Stimulated activated CD4-positive, alpha-beta T cell treated with anti-CD3 and anti-CD28 coated beads, Interleukin-12 subunit alpha, Interleukin-12 subunit beta, amount 100 ng/mL, for 4 hours (primary cell): ENCODE measurements at places on chromosomes 13 and 19.
A peak's percentile ranks its signal among the peaks of the same experiment; 100 is the strongest.

DNA sequence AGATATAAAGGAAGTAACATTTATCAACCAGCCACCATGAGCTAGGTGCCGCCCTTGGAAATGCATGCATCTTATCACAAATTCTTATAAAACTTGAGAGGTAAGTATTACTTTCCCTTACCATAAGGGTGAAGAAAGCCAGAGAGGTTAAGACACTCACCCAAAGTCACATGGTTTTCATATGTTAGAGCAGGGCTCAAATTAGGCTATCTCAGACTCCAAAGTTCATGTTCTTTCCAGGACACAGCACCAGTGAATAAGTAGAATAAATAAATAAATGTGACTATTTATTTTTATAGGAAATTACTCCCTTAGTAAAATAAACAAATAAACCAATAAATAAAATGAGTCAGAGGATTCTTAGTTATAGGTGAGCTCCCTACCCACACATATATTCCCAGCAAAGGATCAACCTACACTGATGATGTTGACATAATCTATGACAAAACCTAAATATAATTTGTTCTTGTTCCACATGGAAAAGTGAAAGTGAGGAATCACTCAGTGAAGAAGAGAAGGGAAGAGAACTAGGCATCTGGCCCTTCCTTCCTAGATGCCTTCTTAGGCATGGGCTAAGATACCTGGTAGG is 27.2 kb downstream of the SPRY2 start:
- no peak for DNase-seq

DNA sequence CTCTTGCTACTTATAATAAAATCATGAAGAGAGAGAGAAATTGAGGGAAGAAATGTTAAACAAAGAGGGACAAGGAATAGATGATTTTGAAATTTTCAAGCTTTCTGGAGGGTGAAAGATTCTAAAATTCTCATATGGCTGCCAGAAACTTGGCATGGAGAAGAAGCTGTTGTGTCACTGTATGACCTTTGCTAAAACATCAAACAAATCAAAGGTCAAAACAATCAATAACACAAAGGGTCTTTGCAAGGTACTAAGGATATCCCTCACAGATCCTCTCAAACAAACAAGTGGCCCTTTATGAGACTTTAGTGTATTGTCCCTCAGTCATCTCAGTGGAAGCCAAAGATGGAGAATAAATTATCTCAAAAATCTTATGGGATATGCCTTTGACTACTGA is 1039.2 kb upstream of the MIR17HG start:
- DNase-seq, result no peak

DNA sequence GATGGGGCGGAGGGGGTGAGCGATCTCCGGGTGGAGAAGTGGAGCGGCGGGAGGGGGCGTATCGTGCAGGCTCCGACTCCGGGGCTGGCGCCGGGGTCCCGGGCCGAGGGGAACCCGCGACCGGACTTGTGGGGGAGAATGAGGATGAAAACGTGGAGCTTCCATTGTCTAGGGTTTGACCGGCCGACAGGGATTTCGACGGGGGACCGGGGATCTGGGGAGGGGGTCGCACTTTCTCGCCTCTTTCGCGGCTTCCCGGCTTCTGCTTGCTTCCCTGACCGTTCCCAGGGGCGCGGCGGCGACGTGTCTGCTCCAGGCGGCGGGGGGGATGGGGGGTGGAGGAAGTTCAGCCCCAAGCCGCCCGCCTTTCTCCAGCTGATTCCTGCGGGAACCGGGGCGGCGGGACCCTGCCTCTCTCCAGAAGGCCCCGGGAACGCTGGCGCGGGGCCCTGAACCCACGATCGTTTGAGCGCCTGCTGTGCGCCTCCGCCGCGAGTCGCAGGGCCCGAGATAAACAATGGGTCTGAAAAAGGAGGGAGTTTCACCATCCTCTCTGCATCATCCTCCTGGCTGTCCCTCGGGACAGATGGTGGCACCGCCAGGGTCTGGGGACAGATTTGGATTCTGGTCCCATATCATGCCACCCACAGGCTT is 790 bp downstream of the TPM4 start:
- DNase-seq, result no peak

DNA sequence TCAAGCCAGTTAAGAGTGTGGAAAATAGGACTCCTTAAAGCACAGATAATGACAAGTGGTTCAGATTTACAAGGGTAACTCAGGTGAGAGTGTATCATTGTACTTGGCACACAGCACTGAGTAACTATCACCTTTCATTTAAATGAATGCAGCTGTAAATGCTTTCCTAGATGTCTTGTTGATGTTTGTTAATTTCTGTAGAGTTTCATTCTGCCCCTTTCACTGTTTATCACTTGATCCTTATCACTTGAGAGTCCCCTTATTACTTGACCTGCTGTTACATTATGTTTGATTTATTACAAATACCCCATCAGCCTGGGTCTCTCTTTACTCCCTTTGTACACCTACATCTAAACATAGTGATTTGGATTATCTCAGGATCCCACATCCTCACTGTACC is 38.1 kb upstream of the ZNF527 start:
- DNase-seq, result no peak

- DNase-seq, result no peak
These were observed 157.4 kb downstream of the MZT1 start for GRCh38 chr13:72570019-72570418.

GRCh38 chr13:52454459-52454819 is 839 bp upstream of the CKAP2 start:
- DNase-seq, result no peak

DNA sequence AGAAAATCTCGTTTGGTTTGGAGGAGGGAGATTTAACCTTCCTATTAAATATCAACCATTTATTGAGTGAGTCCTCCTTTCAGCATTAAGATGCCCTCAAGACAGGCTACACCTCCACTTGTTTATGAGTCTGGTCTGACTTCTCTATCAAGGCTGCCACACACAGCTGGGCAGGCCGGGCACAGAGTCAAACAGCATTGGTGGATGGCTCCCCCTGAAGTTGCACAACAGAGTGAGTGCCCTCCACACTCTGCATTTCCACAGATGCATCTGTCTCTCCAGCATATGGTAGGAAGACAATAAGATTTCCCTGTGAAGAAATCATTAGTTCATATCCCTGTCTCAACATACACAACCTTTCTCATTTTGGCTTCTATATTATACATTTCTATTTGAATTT is 31.4 kb downstream of the PHF11 start:
- no peak for DNase-seq

DNA sequence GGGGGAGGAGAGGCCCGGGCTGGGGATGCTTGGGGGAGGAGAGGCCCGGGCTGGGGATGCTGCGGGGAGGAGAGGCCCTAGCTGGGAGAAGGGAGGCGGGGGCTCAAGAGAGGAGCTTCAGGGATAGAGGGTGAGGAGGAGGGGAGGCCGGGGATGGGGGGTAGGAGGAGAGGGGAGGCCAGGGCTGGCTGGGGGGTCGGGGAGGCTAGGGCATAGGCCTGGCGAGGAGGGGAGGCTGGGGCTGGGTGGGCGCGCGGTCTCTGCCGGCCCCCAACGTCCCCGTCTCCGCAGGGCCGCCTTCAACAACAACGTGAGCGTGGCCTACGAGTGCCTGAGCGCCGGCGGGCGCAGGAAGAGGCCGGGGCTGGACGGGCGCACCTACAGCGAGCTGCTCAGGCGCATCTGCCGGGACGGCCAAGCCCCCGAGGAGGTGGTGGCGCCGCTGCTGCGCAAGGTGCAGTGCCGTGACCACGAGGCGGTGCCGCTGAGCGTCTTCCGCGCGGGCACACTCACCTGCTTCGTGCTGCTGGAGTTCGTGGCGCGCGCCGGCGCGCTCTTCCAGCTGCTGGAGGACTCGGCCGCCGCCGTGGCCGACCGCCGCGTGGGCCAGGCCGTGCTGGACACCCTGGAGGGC is 11.4 kb downstream of the TPGS1 start:
- DNase-seq, result peak; percentile 63

GRCh38 chr19:33551676-33552075 is 30.1 kb upstream of the PEPD start:
- no peak for DNase-seq

- DNase-seq, result no peak
These were observed 16.6 kb downstream of the ADAT3 start for GRCh38 chr19:1921825-1922224.

DNA sequence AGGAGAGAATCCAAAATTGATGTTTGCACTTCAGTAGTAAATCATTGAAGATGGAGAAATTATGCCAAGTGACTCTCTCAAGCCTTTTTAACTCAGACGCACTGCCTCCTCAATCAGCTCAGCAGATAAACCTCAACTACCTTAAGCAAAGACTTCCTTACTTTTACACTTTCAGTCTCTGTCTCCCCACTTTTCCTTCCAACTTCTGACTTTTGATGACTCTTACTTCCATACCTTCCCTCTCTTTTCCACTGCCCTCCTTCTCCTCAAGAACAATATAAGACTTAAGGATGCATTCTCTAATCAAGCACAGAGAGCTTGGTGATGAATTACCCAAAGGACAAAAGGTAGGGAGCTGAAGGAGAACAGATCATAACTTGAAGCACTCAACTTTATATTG is 4.8 kb upstream of the DACH1 start:
- DNase-seq, result no peak

GRCh38 chr13:75103976-75104375 is 378.0 kb downstream of the TBC1D4 start:
- no peak for DNase-seq

GRCh38 chr19:10113964-10114650 is 2.6 kb downstream of the P2RY11 start:
- DNase-seq, result peak; percentile 30

- peak; percentile 71 for DNase-seq
These were observed 2.3 kb upstream of the LCP1 start for GRCh38 chr13:46184277-46184699.

GRCh38 chr13:38617936-38618335 is 68.9 kb upstream of the FREM2 start:
- no peak for DNase-seq

DNA sequence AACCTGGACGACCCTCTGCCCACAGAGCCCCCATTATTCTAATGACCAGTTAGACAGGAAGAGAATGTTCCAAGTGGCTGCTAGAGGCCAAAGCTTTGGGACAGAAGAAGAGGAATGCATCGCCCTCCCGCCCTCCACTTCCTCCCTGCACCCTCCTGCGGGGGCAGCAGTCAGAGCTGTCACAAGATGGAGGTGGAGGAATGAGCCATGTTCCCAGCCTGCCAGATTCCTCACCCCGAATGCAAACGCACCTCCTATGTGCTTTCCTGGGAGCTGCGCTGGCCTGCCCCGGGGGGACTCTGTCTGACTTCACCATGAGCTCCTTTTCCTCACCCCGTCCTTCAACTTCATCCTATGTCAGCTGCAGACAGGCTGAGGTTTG is 1.7 kb downstream of the YJEFN3 start:
- DNase-seq, result no peak

- DNase-seq, result no peak
These were observed 30.5 kb downstream of the MTRF1 start for GRCh38 chr13:41232578-41233480.

- DNase-seq, result no peak
These were observed 14.0 kb upstream of the TOMM40 start for GRCh38 chr19:44876930-44877535.

DNA sequence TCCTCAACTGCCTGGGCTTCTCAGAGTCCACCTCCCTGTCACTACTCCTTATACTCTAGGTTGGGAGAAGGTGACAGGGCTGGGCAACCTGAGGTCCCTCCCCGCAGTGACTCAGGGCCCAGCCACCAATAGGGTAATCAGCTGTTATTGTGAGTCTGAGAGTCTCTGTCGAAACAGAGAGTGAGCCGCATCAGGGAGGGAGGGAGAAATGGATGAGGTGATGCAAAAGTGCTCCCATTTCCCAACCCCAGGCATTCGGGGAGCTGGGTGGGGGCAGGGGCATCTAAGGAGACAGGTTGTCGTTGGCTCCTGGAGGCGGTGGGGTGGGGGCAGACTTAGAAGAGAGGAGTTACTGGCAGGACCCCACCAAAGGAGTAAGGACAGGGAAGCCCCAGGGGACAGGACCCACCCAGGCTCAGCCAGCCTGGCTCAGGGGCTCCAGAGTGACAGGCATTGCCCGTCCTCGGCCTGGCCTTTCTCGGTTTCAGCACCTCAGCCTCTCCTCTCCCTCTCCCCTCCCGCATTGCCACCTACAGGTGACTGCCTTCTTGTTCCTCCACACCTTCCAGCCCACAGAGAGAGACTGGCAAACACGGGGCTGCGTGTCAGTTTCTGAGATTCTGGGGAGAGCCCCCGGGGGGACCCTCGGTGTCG is at the start of gene DMKN:
Gene DMKN (minus strand): TSS at position 22 of the 654 bp plus-strand sequence. CDS start 174 bp downstream, outside the sequence.
- no peak for DNase-seq

DNA sequence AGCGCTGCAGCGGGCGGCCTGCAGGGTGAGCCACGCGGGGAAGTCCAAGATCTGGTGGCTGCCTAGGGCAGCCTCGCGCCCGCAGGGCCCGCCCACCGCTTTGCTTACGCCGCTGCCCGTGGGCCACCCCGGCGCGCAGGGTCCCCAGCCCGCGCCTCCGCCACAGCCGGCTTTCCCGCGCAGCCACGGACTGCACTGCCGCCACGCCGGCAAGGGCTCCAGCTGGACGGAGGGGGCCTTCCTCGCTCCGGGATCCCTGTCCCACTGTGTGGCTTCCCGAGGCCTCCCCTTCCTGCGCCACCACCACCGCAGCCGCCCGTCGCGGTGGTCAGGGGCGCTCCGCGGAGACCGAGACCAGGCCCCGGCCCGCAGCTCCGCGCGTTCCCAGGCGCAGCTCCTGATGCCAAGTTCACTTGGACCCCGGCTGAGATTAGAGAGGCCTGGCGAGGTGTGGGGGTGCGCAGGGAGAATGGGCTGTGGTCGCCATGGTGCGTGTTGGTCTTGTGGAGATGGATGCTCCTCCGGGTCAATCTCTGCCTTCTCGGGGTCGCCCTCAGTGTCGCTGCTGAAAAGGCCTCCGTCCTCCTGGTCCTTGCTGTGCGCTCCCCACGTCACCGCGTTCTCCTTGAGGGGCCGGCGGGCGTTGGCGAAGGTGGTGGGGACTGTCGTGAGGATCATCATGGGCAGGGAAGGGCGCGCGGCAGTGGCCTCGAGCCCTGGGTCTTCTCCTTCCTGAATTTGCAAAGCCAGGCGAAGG is 17.9 kb upstream of the RNF17 start:
- DNase-seq, result no peak

DNA sequence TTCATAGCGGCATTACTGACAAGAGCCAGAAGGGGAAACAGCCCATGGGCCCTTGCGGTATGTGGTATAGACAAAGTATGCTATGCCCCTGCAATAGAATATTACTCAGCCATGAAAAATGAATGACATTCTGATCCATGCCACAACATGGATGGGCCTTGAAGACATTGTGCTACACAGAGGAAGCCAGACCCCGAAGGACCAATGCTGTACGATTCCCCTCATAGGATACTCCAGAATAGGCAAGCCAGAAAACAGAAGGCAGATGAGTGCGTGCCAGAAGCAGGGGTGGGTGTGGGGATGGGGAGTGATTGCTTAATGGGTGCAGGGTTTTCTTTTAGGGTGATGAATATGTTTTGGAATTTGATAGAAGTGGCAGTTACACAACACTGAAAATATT is 342.0 kb downstream of the TEX29 start:
- DNase-seq, result no peak

DNA sequence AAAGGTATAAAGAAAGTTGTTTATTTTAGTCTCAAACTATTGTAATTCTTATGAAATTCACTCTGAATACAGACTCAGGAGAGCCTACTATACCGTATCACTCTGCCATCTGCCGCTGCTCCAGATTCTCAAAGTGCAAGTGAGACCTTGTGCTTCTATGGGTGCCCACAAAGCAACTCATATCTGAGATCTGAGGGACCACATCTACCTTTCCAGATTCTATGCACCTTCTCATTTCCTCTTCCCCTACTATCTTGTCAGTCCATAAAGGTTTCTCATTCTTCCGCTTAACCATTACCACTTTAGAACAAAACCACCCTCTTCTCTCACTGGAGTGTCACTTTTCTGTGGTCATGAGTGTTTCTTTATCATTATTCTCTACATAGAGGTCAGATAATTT is 1236.9 kb downstream of the DIAPH3 start:
- DNase-seq, result no peak

- DNase-seq, result no peak
These were observed 335.1 kb downstream of the GPC6 start for GRCh38 chr13:93561576-93562225.
